ENCODE measurements at places on chromosomes 2 and 18.

DNA sequence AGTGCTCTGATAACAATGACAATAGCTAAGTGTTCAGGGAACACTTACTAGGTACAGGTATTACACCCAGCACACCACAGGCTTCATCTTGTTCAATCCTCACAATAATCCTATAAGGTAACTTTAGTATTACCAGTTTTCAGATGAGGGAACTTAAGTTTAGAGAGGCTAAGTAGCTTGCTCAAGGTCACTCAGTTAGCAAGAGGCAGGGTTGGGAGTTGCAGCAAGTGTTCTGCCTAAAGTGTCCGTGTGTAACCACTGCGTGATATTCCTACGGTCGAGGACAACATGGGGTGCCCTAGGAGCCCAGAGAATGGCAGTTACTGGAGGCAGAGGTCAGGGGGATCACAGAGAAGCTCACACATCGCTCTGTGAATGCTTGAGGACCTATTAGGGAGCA, 30.2 kb upstream of the EGR4 start:
- DNase-seq: no peak

DNA sequence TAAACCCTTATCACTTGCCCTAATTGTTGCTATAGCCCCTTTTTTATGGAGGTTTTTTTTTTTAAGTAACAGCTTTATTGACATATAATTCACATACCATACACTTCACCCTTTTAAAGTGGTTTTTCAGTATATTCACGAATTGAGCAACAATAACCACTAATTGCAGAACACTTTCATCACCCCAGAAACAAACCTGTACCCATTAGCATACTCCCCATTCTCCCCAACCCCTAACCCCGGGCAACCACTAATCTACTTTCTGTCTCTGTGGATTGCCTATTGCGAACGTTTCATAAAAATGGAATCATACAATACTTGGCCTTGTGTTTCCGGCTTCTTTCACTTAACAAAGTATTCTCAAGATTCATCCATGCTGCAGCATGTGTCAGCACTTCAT, 213.6 kb downstream of the ATAD2B start:
- DNase-seq: no peak

DNA sequence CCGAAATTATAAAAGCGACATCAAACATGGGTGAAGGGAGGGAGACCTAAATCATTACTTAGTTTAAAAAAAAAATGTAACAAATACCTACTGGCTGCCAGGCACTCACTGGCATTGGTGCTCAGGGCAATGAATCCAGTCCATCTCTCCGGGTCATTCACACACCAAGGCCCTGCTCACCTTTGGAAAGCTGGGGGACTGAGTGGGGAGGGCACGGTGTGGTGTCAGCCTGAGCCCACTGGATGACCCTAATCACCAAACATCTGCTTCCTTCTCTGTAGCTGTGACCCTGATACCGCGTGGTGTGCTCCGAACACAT, 336 bp upstream of the DDX1 start:
- no peak for DNase-seq

GRCh38 chr2:20606198-20606597, 44.7 kb downstream of the HS1BP3 start:
- peak; percentile 3 for DNase-seq

DNA sequence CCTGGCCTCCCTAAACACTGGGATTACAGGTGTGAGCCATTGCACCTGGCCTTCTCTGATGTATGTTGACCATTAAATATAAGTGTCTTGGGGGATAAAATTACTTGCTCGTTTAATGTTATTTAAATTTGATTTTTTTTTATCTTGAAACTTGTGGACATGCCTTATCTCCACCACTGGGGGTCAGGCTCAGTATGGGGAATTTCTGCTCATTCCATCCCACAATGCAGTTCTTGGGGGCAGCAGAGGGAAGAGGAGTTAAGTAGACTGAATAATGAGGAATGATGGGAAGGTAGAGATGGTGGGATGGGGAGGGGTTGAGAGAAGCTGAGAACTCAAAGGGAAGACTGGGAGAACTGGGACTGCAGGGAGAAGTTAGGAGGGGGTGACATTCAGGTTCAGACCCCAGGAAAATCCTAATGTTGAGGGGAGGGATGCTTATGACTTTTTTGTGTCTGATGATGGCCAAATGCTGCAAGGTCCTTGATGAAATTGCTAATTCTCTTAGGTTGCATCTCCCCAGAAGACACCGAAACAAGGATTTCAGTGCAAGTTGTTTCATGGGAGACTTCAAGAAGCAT, 174.2 kb downstream of the MIB1 start:
- no peak for DNase-seq

- DNase-seq: no peak
Observed at GRCh38 chr2:72993147-72993932, 76.0 kb downstream of the EMX1 start.

DNA sequence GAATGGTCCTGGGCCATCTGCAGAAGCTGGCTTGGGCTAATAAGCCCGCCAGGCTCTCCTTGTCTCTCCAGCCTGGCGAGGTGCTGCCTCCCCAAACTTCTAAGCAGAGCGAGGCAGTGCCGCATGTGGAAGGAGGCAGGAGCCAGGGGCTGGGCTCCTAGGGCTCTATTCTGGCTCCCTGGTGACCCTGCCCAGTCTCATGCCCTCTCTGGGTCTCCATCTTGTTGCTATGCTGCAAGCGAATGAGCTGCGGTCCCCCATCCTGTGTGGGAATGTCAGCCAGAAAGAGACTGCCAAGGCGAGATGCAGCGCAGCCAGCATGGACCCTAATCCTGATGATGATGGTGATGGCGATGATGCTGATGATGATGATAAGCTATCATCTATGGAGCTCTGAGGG, 48.7 kb downstream of the TNS1 start:
- no peak for DNase-seq

- no peak for DNase-seq
Observed at GRCh38 chr2:128187032-128187654, 96.1 kb downstream of the UGGT1 start.

Data from Right ventricle myocardium superior (tissue), 1 donor.